ENCODE measurements at places on chromosomes 3 and 15.

GRCh38 chr3:105304487-105304886 is 62.2 kb upstream of the ALCAM start:
- DNase-seq: no peak

GRCh38 chr15:31148297-31149087 is 47.0 kb upstream of the TRPM1 start:
- no peak for DNase-seq

- DNase-seq: no peak
These were observed 213.0 kb downstream of the SSR3 start for GRCh38 chr3:156341831-156342416.

DNA sequence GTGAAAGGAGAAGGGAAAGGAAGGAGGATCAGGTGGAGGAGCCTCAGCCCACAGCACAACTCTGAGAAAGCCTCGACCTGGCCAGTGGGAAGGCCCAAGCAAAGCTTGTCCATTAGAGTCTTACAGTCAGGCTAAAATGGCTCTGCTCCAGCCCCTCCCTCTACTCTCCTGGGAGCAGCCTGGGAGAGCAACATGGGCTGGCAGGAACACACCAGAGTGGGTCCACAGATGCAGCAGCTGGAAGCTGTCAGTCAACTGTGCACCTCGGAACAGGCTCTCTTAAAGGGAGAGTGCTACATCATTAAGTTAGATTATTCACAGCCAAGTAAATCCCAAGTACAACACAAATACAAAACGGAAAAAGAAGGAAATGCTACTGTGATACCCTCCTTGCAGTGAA is 98.0 kb upstream of the LIMD1 start:
- no peak for DNase-seq

- no peak for DNase-seq
These were observed 23.4 kb upstream of the MAP4 start for GRCh38 chr3:48039487-48040190.

DNA sequence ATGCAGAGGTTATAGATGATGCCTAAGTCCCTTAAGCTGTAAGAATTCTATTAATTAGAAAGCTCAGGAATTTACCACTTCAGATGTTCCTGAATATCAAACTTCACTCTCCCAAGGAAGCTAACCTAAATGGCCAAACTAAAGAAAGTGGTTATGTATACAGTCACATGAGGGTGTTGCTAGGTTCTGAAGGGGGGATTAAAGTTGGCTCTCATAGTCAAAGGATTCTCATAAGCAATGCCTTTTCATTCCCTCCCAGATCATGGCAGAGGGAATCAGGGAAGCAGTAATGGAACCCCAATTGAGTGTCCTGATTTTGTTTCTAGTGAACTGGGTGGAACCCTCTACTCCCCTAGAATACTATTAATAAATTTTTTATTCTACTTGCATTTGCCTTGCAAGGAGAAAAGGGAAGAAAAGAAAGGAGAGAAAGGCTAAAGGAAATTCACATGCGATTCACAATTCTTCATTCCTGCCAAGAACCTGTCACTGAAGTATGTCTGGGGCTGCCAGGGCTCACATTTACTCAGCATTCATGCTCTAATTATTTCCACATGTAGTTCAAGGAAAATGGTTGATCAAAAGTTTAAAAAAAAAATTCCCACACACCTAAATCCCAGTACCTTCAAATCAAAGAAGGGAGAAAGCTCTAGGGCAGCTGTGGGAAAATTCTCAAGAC is 25.1 kb downstream of the FSTL1 start:
- no peak for DNase-seq

- DNase-seq: no peak
These were observed 9.4 kb downstream of the ESYT3 start for GRCh38 chr3:138443521-138444503.

DNA sequence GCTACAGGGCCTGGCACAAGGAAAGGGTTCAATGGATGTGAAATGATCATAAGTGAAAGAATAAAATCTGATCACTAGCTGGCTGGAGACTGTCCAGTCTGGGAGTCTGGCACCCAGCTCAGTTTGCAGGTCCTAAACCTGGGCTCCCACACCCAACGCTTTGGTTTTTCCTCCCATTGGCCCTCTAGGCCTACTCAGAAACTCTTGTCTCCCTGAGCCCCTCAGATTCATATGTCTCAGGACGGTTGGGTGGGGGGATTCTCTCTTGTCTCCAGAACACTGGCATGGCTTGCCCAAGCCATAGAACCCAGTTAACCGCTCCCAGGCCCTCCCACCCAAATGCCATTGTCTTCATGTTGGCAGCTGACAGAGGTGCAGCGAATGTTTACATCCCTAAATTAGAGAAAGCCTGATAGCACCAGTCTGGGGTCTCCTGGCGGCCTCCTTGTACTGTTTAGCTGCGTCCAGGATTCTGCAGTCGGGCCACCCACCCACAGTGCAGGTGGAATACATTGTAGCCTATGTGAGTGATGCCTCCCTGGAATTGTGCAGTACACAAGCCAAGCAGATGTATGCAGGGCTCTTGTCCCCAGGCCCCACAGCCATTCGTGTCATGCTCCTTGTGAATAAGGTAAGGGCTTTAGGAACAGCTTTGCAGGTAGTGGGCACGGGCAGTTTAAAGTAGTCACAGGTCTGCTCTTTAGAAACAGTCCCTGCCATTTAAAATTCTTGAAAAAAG is 266.3 kb downstream of the XXYLT1 start:
- DNase-seq: no peak

DNA sequence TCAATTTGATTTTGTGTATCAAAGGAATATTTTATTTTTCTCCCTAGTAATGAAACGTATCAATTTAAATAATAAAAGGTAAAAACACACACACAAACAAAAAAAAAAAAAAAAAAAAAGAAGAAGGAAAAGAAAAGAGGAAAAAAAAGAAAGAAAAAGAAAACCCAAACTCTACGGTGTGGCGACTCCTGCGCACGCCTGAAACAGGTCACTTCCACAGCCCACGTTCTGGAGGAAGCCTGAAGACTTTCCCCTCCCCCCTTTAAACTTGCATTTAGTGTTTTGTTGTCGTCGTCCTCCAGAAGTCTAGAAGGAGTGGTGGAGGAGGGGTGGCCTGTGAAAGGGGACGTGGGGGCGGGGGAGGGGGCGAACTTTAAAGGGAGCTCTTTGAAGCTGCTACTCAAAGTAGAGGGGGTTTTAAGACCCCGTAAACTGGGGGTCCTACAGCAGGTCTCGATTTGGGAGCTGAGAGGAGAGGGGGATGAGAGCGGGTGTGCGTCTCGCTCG is 2.3 kb upstream of the TLE3 start:
- no peak for DNase-seq

DNA sequence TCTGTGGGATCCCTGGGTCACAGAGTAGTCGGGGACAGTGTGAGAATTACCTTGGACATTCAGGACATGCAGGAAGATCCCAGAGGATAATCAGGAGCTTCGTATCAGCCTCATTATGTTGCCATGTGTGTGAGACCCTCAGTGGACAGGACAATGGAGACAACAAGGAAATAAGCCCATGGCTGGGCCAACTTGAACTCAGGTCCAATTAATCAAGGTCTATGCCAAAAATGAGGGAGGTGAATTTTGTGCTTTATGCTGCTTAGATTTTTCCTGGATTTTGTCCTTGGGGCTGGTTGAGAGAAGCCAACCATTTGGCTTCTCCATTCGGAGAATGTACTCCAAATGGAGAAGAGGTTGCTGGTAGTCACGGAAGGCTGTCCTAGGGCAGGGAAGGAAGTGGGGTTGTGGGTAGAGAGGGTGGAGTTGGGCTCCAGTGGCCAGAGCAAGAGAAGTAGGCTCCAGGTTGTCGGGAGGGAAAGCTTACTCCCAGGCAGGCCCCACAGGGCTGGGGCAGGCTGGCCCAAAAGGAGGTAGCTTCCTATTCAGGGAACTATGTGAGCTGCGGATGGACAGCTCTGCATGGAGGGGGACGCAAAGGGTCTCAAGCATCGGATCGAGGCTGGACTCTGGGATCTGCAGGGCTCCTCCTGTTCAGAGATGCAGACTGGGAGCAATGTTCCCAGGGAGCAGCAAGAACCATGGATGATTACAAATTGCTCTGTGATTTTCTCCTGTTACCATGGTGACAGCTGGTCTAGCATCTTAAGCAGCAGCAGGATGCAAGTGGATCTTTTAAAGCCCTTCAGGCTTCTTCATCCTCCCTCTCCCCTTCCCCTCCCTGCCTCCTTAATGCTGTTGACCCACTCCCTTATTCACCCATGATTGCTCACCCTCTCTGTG is 91.1 kb downstream of the WNT7A start:
- no peak for DNase-seq

DNA sequence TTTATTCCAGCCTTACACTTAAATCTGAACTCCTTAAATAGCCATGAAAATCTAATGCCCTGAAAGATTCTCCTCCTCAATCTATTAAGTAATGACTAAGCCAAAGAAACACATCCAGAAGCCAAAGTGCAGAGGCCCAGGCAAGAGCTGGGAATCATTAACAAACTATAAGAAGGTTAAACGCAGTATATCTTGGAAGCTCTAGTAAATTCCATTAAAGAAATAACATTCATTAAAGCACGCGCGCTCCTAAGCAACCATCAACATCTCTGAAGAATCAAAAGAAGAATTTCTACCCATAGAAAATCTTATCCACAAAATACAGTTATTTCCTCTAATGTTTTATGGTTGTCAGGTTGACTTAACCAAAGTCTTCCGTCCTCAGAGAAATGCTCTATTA is 29.5 kb downstream of the MB21D2 start:
- no peak for DNase-seq

DNA sequence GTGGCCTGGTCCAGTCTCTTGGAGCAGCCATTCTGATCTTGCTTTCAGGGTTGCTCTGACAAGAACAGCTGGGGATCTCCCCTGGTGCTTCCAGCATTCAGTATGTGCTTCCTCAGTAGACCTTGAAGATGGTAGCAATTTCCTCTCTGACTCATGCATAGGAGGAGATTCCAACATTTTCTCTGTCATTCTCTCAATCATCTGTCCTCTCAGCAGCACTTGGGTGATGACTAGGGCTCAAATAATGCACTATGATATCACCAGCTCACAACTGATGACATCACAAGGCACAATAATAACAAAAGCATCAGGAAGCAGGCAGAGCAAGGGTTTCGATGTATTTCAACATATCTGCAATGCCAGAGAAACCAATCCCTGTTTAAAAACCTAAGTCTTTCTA is 52.7 kb downstream of the NFKBIZ start:
- no peak for DNase-seq

DNA sequence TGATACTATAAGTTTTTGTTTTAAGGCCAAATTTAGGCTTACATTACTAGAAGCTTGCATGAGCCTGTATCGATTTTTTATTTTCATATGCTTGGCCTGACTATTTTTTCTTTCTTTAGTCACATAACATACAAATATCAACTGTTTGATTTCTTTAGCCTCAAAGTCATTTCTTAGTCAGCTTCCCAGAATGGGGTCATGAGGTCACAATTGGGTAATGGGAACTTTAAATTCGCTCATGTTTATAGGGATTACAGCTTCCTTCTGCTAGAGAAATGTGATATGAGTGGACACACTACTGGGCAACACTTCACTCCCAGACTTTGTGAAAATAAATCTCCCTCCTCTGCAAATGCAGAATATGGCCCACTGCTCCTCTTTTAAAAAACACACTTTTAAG is 9.1 kb upstream of the TIPARP start:
- no peak for DNase-seq

DNA sequence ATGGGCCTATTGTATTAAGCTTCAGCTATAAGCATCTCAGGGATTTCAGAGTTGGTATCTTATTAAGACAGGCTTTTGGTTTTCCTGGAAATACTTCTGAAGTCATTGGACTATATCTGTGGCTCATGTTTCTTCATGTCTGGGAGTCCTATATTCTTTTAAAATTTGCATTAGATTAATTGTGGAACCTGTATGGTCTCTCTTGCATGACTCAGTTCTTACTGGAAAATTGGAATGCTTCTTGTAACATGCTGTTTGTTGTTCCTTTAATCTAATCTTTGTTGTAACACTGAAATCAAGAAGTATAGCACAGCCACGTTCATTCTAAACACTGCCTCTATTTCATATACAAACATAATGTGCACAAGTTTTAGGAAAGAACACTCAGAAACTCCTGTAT is 208.1 kb downstream of the RBMS3 start:
- DNase-seq: no peak

DNA sequence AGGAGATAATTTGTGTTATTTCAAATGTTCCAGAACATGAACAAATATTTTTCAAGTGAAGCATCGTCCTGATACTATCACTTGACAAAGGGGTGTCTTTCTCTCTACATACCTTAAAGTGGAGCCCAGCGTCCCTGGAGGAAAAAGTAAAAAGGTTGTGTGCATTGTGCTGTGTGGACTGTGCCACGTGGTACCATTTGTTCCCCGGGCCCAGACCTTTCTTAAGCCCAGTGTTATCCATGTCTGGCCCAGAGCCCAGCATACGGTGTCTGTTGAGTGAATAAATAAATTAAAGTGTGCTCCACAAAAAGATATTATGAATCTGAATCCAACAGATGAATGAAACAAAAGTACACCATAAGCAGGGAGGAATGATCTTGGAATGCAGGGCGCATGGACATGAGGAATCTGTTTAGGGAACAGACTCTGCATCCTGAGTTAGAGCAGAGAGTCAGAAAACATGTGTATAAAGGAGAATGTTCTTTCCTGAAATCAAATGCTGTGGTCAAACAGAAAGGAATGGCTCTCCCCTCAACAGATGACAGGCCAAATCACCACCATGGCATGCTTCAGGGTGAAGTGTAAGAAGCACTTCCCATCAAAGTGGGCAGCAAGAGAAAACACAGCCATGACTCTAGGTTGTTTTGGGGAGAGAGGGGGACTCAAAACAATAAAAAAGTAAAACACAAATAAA is 8.1 kb upstream of the PRSS50 start:
- DNase-seq: no peak

DNA sequence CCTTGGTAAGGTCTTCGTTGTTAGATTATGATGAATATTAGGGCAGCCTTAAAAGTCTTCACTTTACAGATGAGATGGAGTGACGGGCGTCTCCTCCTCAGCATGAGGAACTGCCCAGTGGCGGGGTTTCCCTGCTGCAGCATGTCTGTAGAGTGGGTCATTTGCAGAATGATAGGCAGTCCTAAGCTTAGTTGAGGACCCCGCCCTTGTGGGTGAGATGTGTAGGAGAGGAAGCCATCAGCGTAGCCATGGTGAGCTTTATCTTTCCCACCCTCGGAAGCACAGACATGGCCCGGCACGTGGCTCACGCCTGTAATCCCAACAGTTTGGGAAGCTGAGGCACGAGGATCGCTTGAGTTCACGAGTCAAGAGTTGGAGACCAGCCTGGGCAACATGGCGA is 877 bp downstream of the NIT2 start:
- DNase-seq: peak; percentile 39

GRCh38 chr3:177378168-177378567 is 180.9 kb upstream of the TBL1XR1 start:
- no peak for DNase-seq

- DNase-seq: no peak
These were observed 138.9 kb downstream of the LPP start for GRCh38 chr3:188292827-188293226.
